CD8-positive, alpha-beta memory T cell (primary cell): ENCODE measurements at places on chromosomes 6 and 20. TPM values are rescaled to one million over a fixed set of nuclear protein-coding genes. Genes with fewer than 3 reads are reported as not detected.

DLL1 gene
- polyA plus RNA-seq, result 0.49 TPM

RGL2 gene
- 10.4 TPM for polyA plus RNA-seq

GRCh38 chr6:127131772-127132376 lies 13.4 kb downstream of the RSPO3 start:
- no peaks in the 10 kb centered on the region for H3K27me3 ChIP-seq
- no peak overlapping the region for H3K4me3 ChIP-seq
- no peak for DNase-seq

DNA sequence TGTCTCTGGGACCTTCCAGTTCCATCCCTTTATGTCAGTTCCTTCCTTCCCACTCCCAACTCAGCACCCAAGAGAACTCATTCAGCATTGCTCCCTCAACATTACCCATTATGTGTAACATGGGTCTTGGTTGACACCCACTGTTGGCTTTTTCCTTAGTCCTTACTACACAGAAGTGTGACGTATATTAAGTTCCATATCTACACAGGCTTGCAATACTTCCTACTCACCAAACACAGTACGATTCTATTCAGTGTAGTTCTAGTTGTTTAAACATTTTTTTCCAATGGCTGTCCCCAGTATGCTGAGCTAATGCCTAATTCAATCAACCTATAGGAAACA lies 37.7 kb downstream of the ARHGAP18 start:
- no peak for DNase-seq
- H3K36me3 ChIP-seq, result no peaks in the 10 kb centered on the region
- H3K4me1 ChIP-seq, result peaks cover 22% of the 10 kb centered on the region
- H3K27me3 ChIP-seq, result no peaks in the 10 kb centered on the region

DNA sequence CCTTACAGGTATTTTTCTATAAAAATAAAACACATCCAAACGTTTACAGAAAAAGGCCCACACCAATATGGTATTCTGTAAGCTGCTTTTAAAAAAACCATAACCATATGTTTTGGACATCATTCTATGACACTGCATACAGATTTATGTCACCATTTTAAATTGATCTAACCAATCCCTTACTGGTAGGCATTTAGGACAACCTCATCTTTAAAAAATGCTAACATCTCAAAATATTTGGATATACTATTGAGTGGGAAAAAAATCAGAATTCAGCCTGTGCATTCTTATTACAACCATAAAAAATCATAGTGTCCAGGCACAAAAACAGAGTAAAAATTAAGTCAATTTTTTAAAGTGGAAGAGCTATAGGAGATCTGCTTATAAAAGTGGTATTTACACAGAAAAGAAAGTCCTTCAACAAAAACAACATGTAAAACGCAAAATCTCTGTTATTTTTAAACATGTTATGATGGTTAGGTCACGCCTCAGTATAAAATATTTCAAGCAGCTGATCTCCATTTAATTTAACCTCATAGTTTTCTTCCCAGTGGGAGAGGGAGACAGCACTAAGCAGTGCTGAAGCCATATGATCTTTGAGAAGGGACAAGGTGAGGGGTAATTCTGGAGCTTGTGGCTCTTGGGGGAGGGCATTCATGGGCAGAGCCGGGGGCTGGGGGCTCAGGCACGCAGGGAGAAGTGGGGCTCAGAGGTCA lies 21.2 kb downstream of the TRAM2 start:
- no peaks in the 10 kb centered on the region for H3K36me3 ChIP-seq
- H3K27me3 ChIP-seq, result no peaks in the 10 kb centered on the region
- no peak overlapping the region for H3K27ac ChIP-seq
- peaks cover 6% of the 10 kb centered on the region for H3K4me1 ChIP-seq
- no peak for DNase-seq
- no peak overlapping the region for H3K4me3 ChIP-seq
